ENCODE measurements at places on chromosomes 13 and 19.
A peak's percentile ranks its signal among the peaks of the same experiment; 100 is the strongest.

GRCh38 chr19:13077240-13077639 is 25.4 kb downstream of the LYL1 start:
- DNase-seq = no peak

- DNase-seq = peak; percentile 33
These were observed 16.2 kb downstream of the UNC13A start for GRCh38 chr19:17671906-17672305.

GRCh38 chr19:35177377-35178274 is 23.1 kb downstream of the FXYD5 start:
- DNase-seq = no peak

- DNase-seq = no peak
These were observed 20.3 kb upstream of the SLITRK6 start for GRCh38 chr13:85819513-85819912.

DNA sequence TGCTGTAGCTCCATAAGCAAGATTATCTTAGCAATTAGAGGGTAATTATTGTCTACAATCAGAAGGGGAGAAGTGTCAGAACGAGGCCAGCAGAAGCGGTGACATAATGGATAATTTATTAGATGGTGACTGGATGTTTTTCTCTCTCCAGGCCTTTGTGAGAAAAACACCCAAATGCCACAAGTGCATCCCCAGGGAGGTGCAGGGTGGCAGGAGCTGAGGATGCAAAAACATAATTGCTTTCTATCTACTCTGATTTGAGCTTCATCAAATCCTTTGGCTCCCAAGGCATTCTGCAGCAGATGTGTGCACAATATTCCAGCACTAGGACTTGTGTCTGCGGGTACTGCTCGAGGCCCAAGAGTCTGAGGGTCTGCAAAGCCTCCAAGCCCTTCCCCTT is 220.1 kb upstream of the SERP2 start:
- no peak for DNase-seq

DNA sequence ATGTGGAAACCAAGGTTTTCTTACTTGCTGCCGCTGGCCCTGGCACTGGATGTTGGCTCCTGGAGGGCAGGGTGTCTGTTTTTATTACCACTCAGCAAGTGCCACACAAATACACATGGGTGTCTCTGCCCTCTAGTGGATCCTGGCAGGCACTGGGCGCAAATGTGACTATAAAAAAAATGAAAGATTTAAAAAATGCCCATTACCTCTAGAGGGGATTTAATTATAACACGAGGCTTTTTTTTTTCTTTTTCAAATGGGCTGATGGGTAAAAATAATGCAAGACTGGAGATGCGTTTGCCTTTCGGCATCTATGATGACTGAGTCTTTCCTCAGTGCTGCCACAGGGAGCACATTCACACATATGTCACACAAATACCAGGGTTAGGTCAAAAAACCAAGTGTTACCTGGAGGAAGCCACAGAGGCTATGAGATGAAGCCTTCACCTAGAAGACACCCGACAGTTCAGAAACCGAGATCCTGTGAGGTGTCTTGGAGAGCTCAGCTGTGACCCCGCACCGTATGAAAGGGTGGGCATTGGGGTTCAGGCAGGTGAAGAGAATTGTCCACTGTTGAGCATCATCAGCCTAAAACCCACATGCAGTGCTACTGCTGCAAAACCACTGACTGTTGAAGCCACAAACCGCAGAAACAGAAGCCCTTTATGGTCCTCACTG is 25.7 kb downstream of the CHAMP1 start:
- peak; percentile 69 for DNase-seq

DNA sequence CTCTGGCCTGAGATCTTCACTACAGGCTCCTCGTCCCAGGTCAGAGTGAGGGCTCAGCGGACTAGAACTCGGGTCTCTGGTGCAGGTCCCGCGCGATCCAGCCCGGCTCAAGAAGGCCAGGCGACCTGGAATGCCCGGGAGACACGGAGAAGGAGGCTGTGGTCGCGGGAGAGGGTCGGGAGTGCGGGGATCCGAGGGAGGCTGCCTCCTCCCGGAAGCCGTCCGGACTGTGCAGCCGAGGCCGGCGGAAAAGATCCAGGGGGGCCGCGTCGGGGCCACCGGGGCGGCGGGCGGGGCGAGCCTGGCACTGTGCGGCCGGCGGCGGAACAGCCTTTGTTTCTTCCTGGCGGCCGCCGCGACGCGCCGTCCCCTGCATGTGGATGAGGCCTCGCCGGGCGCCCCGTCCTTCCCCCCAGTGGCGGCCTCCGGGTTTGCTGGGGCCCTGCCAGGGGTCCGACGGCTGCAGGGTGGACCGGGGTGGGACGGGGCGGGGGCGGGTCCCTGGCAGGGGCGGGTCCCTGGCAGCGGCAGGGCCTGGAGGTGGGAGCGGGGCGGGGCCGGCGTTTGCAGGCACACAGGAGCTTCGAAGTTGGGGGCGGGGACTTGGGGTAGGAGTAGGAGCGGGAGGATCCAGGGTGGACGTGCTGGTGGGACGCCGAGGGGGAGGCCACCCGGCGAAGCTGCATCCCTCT is 1.0 kb upstream of the SLC7A10 start:
- peak; percentile 5 for DNase-seq

- DNase-seq = no peak
These were observed 1.5 kb downstream of the ZNF787 start for GRCh38 chr19:56119582-56119978.

- DNase-seq = no peak
These were observed 169.4 kb downstream of the OLFM4 start for GRCh38 chr13:53198017-53198416.

- peak; percentile 5 for DNase-seq
These were observed 137.5 kb downstream of the KCNRG start for GRCh38 chr13:50152655-50153309.

- no peak for DNase-seq
These were observed 177.3 kb downstream of the PCDH9 start for GRCh38 chr13:67052550-67053490.

DNA sequence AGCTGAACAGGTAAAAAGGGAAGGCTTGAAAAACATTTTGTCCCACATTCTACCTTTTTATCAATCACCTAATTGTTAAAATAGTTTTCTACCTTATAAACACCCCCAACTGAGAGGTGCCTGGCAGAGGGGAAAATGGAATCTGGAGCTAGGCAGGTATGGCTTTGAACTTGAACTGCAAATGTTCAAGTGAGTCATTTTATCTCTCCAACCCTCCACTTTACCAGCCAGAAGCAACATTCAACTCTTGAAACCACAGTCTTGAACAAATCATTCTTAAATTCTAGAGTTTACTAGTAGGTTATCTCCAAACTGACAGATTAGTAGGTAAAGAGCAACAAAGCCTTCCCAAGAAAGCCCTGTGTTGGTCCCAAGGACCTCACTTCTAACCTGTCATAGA is 116.9 kb downstream of the ABCC4 start:
- no peak for DNase-seq

DNA sequence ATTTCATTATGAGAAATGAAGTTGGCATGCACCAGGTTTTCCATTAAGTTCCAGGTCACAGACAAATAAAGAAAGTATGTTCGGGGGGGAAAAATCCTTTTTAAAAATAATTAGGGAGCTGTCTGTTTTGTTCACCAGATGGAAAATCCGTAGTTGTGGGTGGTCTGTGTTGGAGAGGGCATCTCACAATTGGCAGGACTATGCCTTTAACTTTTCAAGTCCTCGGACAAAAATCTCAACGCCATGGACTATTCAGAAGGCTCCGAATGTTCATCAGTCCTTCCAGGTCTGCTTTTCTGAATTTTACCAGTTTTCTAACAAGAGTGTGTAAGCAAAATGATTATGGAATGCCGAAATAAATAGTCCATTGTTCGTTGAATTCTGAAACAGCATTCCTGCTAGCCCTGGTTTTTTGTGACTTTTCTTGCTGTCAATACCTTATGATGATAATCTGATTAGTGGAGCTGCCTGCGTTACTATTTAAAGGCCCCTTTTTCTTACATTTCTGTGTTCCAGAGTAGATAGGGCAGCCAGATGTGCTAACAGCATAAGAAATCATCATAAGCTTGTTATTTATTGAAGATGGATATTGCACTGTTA is 146.9 kb downstream of the TM9SF2 start:
- DNase-seq = no peak

DNA sequence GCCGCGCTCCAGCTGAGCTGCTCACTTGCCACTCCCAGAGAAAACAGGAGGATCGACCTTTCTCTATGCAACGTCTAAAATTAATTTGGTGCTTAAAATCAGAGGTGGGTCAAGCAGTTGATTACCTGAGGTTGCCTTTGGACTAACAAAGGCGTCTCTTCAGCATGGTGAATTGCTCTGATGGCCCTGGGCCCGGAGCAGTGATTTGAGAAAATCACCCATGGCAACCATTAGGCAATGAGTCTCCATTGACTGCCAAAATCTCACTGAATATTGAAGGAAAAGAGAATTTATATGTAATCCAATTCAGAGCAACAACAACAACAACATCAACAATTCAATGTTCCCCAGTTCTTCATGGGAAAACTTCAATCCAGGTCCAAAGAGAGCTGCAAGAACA is 61.8 kb downstream of the IRS2 start:
- DNase-seq = no peak

DNA sequence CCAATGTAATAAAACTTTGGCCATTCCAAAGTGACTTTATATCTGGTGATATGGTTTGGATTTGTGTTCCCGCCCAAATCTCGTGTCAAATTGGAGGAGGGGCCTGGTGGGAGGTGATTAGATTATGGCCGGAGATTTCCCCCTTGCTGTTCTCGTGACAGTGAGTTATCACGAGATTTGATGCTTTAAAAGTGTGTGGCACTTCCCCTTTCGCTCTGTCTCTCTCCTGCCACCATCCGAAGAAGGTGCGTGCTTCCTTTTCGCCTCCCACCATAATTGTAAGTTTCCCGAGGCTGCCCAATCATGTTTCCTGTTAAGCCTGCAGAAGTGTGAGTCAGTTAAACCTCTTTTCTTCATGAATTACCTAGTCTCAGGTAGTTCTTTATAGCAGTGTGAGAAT is 9.3 kb upstream of the NALCN start:
- no peak for DNase-seq

GRCh38 chr13:106382534-106382933 is 152.9 kb downstream of the EFNB2 start:
- no peak for DNase-seq

DNA sequence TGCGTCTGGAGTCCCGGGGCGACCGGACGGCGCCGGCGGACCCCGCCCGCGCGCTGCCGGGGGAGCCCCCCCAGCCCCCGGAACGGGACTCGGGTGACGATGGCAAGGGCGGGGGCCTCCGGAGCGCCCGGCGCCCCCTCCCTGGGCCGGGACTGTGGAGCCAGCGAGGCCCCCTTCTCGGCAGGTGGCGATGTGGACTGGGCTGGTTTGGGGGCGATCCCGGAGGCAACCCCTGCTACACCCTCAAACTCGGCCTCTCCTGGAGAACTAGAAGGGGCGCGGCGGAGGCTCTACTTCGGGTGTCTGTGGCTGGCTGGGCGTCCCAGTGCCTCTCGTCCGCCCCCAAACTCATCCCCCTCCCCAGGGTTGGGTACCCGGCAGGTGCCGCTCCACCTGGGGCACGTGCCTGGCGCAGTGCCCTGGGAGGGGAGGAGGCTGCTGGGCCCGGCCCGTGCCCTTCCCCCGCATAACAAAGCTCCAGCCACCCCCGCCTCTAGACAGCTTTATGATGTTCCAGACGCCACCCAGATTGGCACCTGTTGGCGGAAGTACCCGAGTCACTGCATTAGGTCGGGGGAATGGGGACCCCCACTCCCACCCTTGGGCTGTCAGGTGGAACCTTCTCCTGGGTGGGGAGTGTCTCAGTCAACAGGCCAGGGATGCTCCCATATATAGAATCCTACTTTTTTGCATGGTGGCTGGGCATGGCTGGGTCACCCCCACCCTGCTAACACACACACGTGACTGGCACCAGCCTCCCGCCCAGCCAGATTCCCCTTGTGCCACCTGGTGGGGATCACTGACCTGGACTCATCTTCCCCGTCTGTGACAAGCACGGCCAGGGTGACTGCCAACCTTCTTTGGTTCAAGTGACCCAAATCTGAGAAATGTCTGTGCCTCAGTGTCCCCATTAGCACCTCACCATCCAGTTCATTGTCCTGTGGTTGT is 722 bp downstream of the PKN1 start:
- peak; percentile 60 for DNase-seq

GRCh38 chr13:113084094-113084942 is 21.3 kb upstream of the F7 start:
- DNase-seq = no peak

DNA sequence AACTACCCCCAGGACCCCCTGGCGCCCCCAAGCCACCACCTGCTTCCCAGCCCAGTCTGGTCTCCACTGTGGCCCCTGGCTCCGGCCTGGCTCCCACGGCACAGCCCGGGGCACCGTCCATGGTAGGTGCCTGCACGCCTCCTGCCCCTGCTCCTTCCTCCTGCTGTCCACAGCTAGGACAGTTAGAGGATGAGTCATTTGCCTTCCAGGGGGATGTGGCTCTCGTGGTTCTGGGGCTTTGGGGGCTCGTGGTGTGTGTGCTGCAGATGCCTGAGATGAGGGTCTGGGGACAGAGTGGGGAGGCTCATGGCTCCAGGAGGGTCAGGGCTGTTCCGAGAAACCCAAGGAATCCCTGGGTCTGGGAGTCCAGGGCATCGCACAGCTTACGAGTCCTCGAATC is 12.7 kb downstream of the MED25 start:
- DNase-seq = no peak

- DNase-seq = no peak
These were observed 47.5 kb upstream of the ZNF43 start for GRCh38 chr19:21883516-21883915.

DNA sequence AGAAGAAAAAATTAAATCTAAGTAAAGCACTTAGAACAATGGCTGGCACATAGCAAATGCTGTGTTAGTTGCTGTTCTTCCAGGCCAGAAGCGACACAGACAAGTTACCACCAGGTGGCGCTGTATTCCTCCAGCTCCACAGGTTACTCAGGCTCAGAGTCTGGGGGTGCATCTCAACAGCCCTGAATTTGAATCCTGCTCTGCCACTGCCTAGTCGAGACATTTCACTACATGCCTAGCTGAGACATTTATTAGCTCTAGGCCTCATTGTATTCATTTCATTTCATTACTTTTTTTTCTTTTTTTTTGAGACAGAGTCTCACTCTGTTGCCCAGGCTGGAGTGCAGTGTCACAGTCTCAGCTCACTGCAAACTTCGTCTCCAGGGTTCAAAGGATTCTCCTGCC is 16.4 kb upstream of the CYP2B6 start:
- peak; percentile 82 for DNase-seq

DNA sequence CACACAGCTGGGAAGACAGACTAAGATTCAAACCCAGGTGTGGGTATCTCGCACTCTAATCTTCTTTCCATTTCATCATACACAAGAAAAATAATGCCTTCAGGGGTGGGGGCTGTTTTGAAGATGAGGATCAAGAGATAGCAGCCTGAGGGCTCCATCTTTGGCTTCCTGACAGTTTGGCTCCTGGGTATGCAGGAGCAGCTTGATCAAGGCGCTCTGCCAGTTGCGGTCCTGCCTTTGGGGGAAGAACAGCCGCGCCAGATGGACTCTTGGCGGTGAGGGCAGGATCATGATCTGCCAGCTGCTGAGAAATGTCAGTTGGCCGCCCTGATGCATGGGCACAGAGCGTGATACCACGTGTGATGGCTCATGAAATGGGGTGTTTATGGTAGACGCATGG is 119.1 kb downstream of the IER2 start:
- no peak for DNase-seq

DNA sequence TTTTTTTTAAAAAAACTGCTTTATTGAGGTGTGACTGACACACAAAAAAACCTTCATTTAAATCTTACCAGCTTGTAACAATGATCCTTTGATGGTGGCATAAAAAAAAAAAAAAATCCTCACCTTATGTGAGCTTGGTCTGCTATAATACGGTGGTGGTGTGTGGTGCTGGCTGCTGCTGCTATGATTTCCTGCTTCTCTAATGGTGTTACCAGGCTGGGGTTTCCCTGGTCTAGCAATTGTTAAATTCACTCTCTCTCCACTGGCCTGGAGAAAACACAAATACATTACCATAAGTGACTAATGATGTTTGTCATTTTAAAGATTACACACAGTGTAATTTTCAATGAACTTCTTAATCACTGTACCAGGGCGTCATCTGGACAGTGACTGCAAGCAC is 60.6 kb downstream of the LNX2 start:
- peak; percentile 37 for DNase-seq

Measured in CD4-positive, alpha-beta T cell treated with Interleukin-10 for 1 hour (primary cell).